ENCODE measurements at places on chromosomes 4 and X. TPM values are rescaled to one million over a fixed set of nuclear protein-coding genes. Genes with fewer than 3 reads are reported as not detected.

FAM9C gene
- 0.44 TPM for total RNA-seq

GRCh38 chr4:85867271-85867670, 392.3 kb downstream of the ARHGAP24 start:
- H3K4me3 ChIP-seq: no peak overlapping the region
- H3K4me1 ChIP-seq: peaks cover 21% of the 10 kb centered on the region
- DNase-seq: no peak
- no peaks in the 10 kb centered on the region for H3K27me3 ChIP-seq

TMPRSS11F gene
- total RNA-seq: 0.86 TPM

DNA sequence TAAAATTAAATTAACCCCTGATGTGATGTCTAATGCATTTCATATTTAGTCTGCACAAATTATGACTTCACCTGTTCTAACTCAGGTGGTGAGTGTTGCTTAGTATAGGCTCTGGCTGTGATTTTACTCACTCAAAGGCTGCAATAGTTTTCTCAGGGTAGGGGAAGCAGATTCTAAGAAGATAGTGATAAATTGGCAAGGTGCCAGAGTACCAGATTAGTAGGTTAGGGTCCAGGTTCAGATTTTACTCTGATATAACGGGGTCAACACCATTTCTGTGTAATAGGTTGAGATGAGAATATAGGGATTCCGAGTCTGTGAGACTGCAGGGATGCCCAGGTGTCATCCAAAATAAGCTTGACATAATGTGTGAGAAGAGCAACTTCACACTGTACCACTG, 1049.6 kb downstream of the STIM2 start:
- no peak overlapping the region for H3K27ac ChIP-seq
- H3K27me3 ChIP-seq: no peaks in the 10 kb centered on the region
- no peak overlapping the region for H3K4me3 ChIP-seq
- no peak for DNase-seq
- no peaks in the 10 kb centered on the region for H3K4me1 ChIP-seq

KLF3 gene
- total RNA-seq: 60.9 TPM

ITM2A gene
- total RNA-seq: 4.9 TPM

GRCh38 chr4:92992758-92993157, 689.0 kb downstream of the GRID2 start:
- H3K4me3 ChIP-seq: no peak overlapping the region
- H3K4me1 ChIP-seq: no peaks in the 10 kb centered on the region
- H3K36me3 ChIP-seq: no peaks in the 10 kb centered on the region
- DNase-seq: no peak
- no peaks in the 10 kb centered on the region for H3K27me3 ChIP-seq

MID1IP1 gene
- 21.4 TPM for total RNA-seq

DNA sequence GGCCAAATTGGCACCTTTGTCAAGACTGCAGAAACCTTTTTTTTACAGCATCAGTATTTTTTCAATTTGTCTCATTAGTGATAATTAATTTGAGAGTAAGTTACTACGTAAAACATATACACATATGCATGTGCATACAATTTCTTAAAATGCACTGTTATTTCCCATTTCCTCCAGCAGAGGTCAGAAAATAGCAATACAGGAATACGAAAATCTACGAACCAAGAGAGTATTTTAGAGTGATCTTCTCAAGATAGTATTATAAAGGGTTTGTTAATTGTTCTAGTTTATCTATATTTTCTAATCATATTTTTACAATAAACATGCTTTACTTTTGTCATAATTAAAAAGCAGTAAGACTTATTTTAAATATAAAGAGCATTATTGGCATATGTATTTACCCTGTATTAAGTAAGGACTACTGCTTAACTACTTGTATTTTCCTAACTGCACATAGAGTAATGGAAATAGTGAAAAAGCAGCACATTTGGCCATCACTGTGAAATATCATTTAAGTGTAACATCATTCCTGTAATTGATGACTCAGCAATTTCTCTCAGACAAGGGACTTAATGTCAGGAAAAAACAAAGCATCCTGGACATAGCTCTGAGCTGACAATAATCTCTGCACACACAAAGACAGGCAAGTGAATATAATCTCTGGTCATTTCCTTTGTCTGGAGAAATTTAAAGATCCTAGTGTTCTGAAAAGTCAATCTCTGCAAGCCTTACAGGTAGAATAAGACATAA, 45.6 kb downstream of the MAOB start:
- H3K4me1 ChIP-seq: no peaks in the 10 kb centered on the region
- no peak overlapping the region for H3K27ac ChIP-seq
- no peak for DNase-seq
- no peak overlapping the region for H3K4me3 ChIP-seq
- no peaks in the 10 kb centered on the region for H3K27me3 ChIP-seq
